ENCODE measurements at places on chromosomes 7 and 10.

DNA sequence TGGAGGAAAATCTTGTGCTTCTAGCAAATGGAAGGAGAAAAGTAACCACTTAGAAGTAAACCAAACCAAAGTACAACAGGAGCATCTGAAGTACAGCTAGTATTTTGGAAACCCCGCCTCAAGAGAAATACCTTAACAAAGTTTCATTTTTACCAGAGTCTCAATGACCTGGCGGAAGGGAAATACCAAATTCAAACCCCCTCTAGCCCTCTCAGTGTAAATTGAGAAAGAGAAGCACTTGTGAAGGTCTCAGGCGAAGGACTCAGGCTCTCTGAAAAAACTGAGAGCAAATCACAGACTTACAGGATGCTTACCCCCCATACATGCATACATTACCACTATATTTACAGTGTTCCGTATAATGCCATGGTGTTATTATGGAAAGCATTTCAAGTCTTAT, 70.1 kb downstream of the ZPBP start:
- DNase-seq = no peak

GRCh38 chr7:80583901-80584300, 54.5 kb upstream of the CD36 start:
- DNase-seq = no peak

DNA sequence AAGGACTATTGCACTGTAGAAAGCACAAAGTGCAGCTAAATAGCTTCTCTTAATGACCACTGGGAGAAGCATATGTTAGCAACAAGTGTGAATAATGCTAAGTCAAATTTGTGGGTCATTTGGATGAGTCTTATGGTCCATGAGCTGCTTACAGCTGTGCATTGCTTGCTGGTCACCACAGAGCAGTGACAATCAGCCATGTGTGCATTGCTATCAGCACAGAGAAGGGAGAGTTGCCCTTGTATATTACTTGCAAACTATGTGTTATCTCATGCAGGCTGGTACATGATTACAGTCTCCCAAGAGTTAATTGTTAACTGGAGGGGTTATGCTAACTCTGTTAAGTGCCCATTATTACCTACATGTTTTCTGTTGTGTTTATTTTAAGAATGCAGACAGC, 25.7 kb downstream of the MRPS33 start:
- no peak for DNase-seq

- DNase-seq = no peak
Measured at GRCh38 chr7:23654508-23654907, 25.5 kb upstream of the FAM221A start.

GRCh38 chr7:101179117-101179516, 976 bp downstream of the NAT16 start:
- no peak for DNase-seq

DNA sequence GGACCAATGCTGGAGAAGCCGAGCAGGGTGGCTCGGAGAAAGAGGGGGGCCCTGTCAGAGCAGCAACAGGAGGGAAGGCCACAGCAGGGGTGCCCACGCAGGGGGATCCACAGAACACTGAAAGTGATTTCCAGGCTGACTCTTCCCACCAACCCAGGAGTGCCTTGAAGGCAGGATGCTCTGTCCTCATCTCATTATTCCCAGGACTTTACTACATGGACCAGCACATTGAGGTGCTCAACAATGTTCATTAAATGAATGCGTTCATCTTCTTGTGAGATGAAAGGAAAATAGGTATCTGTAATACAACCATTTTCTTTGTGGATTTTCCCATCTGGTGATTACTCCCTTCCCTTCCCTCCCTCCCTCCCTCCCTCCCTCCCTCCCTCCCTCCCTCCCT, 71.0 kb downstream of the COL26A1 start:
- DNase-seq = no peak

- no peak for DNase-seq
Measured at GRCh38 chr7:156473476-156474240, 166.9 kb upstream of the RNF32 start.

DNA sequence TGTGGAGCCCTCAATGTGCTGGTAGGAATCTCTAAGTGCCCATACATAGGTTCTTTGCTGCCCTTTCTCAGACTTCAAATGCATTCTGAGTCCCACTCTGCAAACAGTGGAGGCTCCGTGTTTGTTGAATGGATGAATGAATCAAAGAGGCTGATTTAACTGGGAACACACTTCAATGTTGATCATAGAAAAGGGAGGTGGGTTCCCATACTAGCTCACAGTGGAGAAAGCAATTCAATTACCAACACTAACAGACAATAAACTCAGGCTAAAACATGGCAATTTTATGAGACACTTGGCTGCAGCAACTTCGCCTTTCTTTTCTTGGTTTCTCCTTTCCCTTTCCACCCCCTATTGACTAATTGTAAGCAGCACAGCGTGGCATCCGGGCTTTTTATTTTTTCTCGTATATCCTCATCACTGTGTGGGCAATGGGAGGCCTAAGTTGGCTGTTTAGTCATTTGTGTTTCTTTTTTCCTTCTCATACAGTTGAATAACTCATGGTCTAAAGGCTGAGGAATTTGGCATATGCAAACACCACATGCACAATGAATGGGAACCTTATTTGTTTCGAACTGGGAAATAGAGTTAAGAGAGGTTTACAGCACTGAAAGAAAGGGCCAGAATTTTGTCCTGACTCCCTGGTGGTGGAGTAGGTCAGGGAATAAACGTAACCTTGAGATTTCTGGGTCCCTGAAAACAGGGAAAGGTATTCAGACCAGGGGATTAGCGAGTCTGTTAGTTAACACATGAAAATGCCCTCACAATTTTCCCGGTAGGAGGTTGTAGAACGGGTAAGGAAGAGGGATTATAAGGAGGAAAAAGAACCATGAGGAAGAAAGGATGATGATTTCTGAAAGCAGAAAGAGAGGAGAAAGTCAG, 858.5 kb downstream of the KCNMA1 start:
- DNase-seq = no peak

DNA sequence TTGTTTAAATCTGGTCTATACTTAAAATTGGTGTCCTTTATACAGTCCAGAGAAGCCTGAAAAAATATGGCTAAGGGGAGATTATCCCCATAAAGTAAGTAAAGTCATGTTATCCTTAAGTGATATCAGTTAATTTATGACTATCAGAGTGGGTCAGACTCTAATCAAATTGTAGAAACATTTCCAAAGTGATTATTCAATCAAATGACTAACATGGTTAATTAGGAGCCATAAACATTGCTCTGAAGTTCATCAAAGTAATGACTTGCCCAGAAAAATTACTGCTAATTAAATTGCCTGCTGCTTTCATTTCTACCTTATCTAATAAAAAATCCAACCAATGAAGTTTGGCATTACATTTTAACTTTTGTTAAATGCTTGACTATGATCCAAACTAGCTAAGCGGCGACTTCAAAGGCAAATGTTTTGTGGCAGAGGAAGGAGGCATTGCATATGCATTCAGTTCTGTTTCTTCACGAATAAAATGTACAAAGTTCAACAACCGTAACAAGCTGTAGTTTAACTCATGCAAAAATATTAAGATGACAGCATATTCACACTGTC, 76.7 kb downstream of the ETV1 start:
- no peak for DNase-seq

- DNase-seq = no peak
Measured at GRCh38 chr7:133112976-133113375, 31.1 kb upstream of the CHCHD3 start.

DNA sequence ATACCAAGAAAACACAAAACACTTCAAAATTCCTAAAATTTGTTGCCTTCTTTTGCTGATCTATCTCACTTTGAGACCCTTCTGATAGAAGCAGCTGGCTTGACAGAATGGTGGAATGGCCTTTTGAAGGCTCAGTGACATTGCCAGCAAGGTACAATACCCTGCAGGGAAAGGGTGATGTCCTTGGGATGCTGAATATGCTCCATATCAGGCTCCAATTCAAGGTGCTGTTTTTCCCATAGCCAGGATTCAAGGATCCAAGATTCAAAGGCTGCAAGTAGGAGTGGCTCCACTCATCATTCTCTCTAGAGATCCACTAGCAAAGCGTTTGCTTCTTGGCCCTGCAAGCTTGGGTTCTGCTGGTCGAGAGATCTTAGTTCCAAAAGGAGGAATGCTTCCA, 120.4 kb downstream of the USP6NL start:
- DNase-seq = no peak

DNA sequence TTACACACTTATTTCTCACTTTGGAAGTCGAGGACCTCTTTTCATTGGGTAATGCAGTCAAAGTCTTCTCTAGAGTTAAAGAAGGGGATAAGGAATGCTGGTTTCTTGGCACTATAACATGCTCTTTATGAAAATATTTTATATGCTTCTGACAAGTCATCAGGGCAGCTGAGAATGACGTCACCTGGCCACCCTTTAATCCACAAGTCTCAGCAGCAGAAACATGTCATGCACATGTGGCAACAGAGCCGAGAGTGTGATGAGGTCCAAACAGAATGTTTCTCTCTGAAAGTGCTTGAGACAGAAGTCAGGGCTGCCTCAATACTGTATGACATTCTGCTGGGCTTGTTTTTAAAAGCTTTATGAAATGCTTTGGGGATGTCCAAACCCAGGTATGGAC, 63.5 kb upstream of the C10orf90 start:
- DNase-seq = no peak

DNA sequence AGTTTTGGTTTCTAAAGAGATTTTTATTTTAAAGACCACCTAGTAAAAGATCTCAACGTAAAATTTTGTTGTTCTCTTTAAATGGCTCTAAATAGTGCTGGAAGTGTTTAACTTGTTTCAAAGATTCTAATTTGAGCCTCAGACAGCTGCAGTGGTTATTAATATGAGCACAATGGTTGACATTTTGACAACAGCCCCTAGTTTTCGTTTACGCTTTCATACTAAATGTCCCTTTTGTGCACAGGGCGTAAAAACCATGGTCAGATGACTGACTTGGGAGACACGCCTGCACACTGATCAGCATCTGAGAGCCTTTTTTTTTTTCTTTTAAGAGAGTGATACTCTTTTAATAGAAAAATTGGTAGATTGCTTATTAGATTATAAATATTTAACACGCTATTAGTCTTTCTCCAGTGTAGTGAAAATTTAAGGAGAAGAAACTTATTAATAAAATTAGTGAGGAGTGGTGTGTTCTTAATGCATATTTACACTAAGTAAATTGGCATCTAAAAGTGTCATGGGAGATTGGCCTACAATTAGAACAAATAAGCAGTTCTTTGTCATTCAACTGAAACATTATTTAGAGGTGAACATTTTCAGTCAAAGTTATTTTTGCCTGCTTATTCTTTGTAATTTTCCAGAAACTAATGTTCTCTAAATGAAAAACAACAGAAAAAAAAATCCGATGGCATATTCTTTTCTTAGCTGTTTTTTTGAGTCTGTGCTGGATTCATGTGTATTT, 182.8 kb upstream of the PHYHIPL start:
- DNase-seq = no peak

DNA sequence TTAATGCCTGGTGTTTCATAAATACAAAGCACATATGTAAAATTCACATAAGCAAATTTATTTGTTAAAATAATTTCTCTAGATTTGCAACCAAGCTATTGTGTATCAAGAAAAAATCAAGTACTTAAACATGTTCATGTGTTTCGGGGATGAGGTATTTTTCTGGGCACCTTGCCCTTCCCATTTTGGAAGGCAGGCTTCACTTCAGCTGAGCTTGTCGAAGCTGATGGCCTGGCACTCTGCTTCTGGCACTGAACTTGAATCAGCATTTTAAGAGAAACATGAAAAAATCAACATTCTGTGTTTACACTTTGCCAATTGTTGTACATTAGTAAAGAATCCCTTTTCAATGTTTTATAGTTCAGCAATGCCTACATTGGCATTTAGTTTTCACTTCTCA, 179.1 kb upstream of the STEAP4 start:
- DNase-seq = no peak

DNA sequence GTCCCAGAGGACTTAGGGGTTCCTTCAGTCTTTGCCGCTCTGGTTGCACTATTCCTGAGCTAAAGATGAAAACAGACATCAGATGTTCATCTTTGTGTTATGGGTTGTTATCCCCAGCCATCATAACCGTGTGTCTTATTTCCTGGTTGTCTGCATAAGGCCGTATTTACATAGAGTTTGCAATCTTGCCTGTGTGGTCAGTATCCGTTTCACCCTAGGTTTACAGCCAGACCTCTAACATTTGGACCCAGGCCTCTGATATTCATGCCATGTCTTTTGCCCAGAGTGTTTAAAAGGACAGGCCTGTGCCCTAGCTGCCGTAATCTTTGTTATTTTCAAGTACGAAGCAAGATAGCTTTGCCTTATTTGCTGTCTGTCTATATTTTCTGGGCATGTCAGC, 26.6 kb downstream of the LRRC4 start:
- no peak for DNase-seq

DNA sequence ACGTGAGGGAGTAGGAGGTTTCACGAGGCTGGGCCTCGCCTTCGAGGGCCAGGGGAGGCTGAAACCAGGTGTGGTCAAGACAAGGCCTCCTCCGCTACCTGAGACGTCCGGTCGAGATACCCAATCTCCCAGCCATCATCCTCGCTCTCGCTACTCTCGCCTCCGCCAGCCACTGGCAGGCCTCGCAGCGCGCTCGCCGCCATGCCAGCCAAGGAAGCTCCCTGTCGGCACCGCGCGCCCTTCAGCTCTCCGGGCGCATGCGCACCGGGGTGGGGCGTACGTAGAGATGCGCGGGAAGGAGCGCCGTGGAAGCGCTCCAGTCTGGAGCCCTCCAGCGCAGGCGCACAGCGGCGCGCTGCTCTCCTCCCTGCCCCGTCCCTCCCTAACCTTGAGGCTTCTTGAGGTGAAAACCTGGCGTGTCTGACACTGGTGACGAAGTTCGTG, at the start of gene ASZ1:
Gene ASZ1 (minus strand): TSS at position 236 of the 444 bp plus-strand sequence. CDS start 33 bp downstream, at position 203.
- DNase-seq = no peak

- DNase-seq = no peak
Measured at GRCh38 chr10:36591436-36591835, 534.0 kb upstream of the ANKRD30A start.

- no peak for DNase-seq
Measured at GRCh38 chr7:90224195-90224594, 12.7 kb downstream of the STEAP2 start.

DNA sequence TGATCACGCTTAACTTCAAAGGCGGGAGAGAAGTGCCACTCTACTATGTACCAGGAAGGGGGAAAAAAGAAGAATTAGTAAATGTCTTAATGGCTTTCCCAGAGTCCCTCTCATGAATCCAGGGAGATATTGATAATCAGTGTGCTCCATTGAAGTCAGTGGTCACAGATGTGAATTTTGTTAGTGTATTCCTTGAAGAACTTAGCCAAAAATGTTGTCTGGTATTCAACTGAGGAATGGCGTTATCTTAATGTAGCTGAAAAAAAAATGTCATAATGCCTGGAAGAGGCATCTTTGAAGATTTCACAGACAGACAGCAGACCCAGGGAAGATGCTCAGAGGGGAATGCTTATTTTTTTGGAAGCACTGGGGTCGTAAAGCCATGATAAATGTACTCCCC, 250.4 kb downstream of the WDR11 start:
- DNase-seq = no peak

DNA sequence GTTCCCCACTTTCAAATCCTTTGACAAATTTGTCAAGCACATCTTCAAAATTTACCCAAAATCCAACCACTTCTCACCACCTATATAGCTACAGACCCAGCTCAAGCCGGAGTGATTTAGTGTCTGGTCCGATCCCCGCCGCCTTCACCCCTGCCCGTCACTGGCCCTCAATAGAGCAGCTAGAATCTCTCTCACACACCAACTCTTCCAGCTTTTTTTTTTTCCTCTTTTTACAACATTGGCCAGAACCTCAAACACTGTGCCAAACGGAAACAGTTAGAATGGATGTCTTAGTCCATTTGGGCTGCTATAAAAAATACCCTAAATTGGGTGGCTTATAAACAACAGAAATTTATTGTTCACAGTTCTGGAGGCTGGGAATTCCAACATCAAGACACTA, 41.1 kb upstream of the TMEM72 start:
- no peak for DNase-seq

- no peak for DNase-seq
Measured at GRCh38 chr10:123838596-123839310, 52.9 kb downstream of the CPXM2 start.
